ENCODE measurements at places on chromosomes 6 and 20. TPM values are rescaled to one million over a fixed set of nuclear protein-coding genes. Genes with fewer than 3 reads are reported as not detected.
A peak's percentile ranks its signal among the peaks of the same experiment; 100 is the strongest.

The HLA-DOB gene
- total RNA-seq, result not detected

DNA sequence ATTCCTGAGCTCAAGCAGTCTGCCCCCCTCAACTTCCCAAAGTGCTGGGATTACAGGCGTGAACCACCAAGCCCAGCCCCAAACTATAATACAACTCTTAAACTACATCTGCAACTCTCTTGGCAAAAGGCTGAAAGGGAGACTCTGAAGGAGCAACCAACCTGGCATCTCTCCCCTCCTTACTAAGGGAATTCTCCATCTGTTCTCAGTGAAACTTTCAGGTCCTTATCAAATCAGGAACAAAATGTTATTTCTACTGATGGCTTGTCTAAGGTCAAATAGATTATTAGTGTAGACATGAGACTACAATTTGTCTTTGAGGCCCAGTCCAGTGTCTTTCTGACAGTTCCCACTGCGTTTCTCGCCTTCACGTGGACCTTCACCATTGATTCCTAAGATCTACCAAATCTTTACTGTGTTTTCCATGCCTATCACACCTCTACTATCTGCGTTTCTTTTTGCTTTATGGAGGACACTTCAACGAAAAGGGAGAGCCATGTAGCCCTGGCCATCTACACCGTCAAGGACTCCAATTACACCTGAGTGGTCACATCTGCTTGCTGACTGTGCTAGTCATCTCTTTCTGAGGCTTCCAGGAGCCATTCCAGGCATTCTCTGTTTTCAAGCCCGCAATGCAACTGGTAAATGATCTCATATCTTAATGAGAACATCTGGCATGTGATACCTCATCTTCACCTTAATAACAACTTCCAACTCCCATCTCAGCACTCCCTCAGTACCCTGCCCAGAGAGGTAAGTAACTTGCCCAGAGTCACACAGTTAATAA lies 405.7 kb upstream of the CITED2 start:
- ATAC-seq, result no peak

GRCh38 chr20:7841971-7842310 lies 98.3 kb downstream of the HAO1 start:
- peak; percentile 66 for ATAC-seq

GRCh38 chr20:44264287-44264686 lies 17.2 kb downstream of the GDAP1L1 start:
- no peak for ATAC-seq

DNA sequence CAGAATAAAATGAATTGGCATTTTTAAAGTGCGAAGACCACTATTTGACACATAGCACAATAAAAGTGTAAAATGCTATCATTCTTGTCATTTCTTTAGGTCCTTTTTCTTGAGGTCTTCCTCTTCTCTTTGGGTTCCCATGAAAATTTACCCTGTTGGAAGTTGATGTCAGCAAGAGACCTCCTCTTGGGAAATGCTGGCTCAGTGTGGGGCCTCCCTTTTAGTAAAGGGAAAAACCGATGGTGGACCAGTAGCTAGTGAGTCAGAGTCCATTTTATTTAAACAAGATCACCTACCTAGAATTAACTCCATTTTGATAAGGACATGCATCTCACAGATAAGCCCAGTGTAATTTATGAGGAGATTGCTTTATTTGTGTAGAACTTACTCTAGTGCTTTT lies 37.7 kb upstream of the HLA-C start:
- no peak for ATAC-seq

DNA sequence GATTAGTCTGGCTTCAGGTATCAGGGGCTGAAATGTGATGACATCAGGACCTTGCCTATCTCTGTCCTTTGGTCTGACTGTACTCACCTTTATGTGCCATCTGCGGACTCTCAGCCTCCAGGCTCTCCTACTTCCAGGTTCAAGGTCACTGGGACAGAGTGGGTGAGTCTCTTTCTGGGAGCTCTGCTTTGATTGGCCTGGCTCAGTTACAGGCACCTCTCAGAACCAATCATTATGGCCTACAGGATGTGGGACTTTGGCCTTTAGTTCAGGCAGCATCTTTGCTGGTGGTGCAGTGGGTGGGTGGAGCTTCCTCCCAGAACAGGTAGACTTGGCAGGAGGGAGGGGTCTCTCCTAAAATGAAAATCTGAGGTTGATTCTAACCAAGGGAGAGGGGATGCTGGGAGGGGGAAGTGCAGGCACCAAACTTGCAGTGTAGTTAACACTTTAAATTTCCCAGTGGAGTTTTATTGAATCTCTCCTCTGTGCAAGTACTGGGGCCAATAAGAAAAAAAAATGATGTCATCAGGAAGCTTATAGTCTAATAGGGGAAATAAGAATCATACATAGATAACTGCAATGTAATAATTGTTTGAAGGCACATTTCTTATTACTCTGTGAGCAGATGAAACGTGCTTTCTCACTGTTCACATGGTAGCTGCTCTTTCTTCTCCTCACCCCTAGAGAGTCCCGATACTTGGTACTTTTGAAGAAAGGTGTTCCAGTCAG lies 53.4 kb downstream of the SLC24A3 start:
- ATAC-seq, result no peak

DNA sequence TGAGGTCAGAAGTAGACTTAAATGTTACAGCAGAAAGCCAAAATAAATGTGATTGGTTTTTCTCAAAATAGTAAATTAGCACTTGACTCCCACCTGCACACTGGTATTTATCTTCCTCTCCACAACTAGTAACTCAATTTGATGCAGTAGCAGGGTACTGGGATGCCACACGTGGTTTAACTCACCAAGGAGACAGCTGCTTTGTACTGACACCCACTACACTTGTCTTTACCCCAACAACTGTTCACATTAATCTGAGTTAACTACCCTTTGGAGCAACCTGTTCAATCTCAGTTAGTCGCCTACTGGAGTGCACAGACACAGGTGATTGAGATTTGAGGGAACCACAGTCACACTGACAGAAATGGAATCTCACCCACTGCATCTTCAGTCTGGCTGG lies 242.1 kb downstream of the PRKN start:
- ATAC-seq, result no peak

The ADGRF4 gene
- 0.17 TPM for total RNA-seq

- ATAC-seq, result no peak
Observed at GRCh38 chr20:25125636-25126035, 43.7 kb upstream of the VSX1 start.

The SRMS gene
- not detected for total RNA-seq

GRCh38 chr6:33613795-33614168 lies 7.3 kb upstream of the ITPR3 start:
- ATAC-seq, result peak; percentile 31

The WFDC10B gene
- total RNA-seq, result not detected

DNA sequence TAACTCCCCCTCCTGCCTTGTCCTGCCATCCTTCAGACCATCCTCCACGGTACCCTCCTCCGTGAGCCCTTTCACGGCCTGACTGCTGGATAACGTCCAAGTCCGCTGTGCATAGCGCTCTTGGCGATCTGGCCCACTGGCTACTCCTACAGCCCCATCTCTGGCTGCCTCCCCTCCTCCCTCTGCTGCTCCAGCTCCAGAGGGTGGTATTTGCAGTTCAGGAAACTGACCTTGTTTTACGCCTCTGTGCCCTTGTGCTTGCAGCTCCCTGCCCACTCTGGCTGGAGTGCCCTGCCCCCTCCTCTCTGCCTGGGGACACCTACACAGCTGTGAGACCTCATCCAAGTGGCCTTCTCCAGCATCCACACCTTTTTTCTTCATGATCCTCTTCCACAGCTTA lies 6.5 kb upstream of the RREB1 start:
- ATAC-seq, result no peak
